ENCODE measurements at places on chromosomes 12 and 14.

DNA sequence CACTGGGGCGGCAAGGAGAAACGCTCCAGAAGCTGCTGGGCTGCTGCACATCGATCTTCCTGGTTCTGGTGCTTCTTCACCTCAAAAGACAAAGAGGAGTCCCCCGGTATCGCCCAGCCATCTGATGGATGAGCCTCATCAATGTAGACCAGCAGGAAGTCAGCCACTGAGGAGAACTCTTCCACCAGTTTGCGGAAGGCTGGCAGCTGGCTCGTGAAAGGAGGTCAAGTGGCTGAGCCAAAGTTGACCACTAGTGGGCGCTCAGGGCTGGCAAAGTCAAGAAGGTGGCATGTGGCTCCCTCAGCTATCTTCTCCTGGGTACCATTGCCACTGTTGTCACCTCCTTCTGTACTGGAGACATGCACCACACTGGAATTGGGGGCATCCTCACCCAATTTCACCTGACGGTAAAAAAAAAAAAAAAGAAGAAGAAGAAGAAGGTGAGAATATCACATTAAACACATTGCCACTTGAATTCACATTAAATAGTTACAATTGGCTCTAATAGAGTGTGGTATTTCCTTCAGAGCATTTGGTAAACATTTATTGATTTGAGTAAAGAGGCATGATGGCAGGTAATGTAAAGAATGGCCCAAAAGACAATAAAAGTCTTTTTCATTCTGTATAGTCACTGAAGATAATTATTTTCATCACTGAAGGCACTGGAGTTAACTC is 8.3 kb downstream of the DIO2 start:
- no peak for DNase-seq

DNA sequence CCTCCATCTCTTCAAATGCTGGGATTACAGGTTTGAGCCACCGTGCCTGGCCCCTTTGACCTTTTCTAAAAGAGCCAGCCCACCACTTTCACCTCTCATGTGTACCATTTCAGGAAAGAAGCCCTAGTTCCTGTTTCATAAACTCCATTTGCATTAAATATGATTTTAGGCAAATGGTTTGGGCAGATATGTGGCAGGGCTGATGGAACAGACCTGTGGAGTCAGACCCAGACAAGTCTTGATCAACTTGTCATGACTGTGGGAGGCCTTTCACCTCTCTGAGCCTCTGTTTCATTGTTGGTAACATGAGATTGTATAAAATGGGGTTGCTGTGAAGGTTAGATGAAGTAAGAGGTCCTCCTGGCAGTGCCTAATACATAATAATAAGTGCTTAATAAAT is 5.2 kb upstream of the MAP3K9 start:
- no peak for DNase-seq

GRCh38 chr14:64496764-64497163 is 6.9 kb downstream of the ZBTB25 start:
- DNase-seq, result no peak

DNA sequence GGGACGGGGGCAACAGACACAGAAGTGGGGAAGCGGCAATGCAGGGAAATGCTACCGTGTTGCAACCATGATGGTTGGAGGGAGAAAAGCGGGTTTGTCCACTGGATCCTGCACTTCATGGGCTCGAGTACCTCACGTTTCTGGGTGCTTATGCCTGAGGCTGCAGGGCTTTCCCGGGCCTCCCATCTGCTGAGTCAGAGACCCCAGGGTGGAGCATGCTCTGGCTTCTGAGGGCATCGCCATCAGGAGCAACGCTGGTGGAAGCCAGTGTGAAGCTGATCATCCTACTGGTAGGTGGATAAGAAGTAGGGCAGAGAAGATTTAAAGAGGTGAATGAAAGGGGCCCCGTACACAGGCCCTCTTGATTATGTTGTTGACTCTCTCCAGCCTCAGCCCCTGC is 5.0 kb upstream of the ADGRD1 start:
- no peak for DNase-seq

- no peak for DNase-seq
Observed at GRCh38 chr12:3173912-3174311, 96.7 kb downstream of the TSPAN9 start.

- DNase-seq, result no peak
Observed at GRCh38 chr12:64739778-64740177, 19.4 kb downstream of the GNS start.

GRCh38 chr12:118368821-118369220 is 3.9 kb downstream of the TAOK3 start:
- no peak for DNase-seq

GRCh38 chr12:116313194-116313927 is 35.9 kb upstream of the MED13L start:
- no peak for DNase-seq

DNA sequence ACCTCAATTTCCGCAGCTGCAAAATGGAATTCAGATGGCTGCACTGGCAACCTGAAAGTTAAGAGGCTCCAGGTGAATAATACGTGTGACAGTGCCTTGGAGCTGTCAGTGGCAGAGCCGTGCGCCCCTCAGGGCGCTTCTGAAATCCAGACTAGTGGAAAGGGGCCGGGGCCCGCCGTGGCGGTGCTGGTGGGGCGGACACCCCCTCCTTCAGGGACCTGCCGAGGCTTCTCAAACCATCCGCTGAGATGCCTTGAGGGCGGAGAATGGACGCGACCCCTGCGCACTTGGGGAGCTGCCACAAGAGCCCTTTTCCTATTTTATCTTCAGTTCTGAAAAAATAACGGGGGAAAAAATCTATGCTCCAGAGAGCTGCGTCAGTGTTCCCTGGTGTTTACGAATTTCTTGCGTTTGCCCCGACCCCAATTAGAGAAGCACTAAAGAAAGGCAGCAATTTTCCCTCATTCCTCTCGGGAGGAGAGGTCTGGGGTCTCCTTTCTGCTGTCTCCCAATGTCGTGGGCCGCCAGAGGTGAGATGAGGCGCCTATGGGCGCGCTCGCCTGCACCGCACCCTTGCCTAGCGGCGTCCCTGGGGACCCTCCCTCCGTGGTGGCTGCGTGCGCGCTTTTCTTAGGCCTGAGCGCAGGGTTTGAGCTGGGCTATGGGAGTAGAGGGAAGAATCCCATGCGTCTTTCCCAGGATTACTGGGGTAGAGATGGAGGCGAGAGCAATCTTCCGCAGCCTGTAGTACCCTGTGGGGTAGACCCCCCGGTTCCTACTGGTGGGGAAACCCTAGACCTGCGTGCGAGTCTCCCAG is 2.2 kb downstream of the NOS1 start:
- DNase-seq, result no peak

- DNase-seq, result no peak
Observed at GRCh38 chr12:98296462-98297079, 218.8 kb upstream of the TMPO start.

- DNase-seq, result no peak
Observed at GRCh38 chr12:87015352-87015751, 759.2 kb upstream of the MGAT4C start.

GRCh38 chr12:19908830-19909229 is 459.5 kb upstream of the PDE3A start:
- DNase-seq, result no peak

DNA sequence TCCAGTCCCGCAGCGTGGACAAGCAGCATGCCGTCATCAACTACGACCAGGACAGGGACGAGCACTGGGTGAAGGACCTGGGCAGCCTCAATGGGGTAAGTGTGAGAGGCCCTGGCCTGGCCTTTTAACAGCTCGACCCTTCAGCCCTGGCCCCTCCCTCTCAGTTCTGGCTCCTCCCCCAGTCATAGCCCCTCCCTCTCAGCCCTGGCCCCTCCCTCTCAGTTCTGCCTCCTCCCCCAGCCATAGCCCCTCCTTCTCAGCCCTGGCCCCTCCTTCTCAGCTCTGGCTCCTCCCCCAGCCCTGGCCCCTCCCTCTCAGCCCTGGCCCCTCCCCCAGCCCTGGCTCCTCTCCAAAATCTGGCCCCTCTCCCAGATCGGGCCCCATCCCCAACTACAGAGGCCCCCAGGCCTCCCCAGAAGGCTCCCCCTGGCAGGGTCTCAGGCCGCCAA is 11.2 kb downstream of the CEP170B start:
- no peak for DNase-seq

- no peak for DNase-seq
Observed at GRCh38 chr14:88681755-88682494, 110.8 kb downstream of the EML5 start.

- no peak for DNase-seq
Observed at GRCh38 chr12:38708466-38708865, 196.9 kb downstream of the CPNE8 start.

- DNase-seq, result no peak
Observed at GRCh38 chr12:108187831-108188230, 58.7 kb downstream of the WSCD2 start.

GRCh38 chr14:77306416-77306815 is 14.3 kb downstream of the POMT2 start:
- DNase-seq, result no peak

DNA sequence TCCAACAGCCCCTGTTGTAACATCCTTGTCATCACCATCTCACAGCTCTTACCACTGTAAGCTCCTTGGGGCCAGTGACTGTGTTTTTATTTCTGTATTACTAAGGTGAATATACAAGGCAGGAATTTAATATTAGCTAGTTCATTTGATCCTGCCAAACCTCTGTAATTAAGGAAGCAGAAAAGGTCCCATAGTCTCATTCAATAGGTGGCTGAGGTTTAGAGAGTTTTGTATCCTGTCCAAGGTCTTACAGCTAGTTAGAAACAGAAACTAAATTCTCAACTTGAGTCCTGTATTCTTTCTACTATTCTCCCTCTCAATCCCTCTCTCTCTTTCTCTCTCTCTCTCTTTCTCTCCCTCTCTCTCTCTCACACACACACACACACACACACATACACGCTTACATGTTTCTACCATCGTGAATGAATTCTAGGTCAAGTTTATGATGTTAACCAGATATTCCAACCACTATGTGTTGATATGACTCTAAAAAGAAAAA is 543 bp upstream of the GLIPR1 start:
- no peak for DNase-seq

DNA sequence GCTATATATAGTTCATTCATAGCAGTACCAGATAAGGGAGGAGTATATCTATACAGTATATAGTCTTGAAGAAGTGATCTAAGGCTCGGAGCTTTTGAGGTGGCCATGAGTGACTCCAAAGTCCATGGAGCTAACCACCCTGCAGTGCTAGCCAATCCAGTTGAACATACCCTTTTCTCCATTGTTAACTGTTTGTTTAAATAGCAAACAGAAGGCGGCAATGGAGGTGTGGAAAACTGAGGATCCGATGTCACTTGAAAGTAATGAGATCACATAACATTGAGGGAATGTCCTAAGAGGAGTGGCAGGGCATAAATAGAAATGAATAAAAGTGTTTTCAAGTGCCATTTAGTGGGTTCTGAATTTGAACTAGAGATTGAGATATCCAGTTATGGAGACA is 12.4 kb upstream of the SNAPC1 start:
- DNase-seq, result no peak

DNA sequence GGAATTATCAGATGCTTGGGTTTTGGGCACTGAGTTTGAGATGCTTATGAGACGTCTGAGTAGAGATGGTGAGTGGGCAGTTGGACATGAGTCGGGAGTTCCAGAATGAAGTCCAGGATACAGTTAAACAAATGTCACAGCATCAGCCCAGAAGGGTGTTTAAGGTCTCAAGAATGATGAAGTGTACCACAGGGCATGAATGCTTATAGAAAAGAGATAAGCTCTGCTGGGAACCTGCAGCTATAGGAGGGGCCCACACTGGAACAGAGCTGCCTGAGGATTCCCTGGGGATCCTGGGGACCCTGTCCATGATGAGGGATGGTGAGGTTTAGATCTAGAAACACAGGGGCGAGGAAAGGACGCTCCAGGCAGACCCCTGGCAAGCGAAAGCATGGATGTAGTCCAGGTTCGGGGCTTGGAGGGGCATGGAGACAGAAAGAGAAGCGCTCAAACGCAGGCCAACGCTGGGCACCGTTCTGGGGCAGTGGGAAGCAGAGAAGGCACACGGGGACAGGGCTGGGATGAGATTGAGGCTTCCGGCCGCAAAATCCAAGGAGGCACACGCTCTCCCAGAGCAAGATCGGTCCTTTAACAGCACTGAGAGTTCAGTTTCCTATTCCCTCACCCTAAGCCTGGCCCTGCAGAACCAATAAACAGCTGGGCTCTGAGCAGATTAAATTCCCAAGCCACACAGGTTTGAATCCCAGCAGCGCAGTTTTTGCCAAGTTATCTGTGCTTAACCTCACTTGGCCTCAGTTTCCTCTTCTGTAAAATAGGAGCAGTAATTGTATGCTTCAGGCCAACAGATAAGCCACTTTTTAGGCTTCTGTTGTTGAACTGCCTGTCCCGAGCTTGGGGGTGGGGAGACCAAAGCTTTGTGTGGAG is 52.9 kb downstream of the EID3 start:
- no peak for DNase-seq

DNA sequence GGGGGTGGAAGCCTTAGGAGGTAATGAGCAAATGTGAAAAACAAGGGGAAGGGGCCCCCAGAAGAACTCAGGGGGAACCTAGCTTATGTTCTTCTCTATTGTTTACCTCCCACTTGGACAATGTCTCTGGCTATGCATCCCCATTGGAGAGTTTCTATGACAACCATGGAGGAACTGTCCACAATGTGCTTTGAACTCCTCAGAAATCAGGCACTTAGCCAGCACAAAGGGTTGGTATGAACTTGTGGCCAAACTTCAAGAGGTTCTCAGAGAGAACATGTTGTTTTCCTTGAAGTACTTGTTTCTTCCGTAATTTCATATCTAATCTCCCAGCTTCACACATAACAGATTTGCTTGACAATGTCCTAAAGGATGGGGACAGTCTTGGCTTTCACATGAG is 202.8 kb upstream of the PELI2 start:
- DNase-seq, result no peak

GRCh38 chr12:113108308-113108707 is 27.3 kb downstream of the RASAL1 start:
- DNase-seq, result no peak

- DNase-seq, result no peak
Observed at GRCh38 chr14:91330856-91331255, 86.4 kb upstream of the GPR68 start.

GRCh38 chr12:32661706-32662105 is 17.4 kb upstream of the DNM1L start:
- no peak for DNase-seq

GRCh38 chr12:93832131-93832530 is 155.0 kb downstream of the CRADD start:
- no peak for DNase-seq

DNA sequence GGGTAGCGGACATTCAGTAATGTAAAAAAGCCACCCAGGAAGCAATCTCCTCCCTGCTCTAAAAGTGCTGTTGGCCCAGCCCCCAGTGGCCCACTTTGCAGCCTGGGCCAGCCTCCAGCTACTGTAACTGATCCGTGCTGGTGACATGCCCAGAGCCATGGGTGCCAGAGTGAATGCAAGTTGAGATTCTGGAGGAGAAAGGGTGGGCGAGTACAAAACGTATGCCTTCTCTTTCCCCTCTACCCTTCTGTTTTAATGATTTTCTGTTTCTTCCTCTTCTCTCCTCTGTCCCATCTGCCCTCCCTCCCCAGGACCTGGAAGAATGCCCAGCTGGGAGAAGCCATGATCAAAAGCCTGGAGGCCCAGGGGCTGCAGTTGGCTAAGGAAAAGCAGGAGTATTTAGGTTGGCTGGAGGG is 16.9 kb downstream of the PLEKHD1 start:
- DNase-seq, result no peak

DNA sequence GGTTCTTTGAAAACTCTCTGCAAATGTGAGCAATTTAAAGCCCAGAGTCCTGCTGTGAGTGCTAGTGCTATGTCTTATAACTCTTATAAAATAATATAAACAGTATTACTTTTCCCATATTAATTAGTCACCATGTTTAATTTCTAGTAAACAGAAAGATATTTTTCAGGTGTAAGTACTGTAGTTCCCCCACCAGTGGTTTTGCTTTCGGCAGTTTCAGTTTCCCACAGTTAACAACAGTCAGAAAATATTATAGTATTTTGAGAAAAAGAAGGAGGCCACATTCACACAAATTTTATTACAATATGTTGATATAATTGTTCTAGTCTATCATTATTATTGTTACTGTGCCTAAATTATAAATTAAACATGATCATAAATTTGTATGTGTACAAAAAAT is 800.5 kb downstream of the LRFN5 start:
- no peak for DNase-seq
